ENCODE measurements at places on chromosomes 6 and 20.

DNA sequence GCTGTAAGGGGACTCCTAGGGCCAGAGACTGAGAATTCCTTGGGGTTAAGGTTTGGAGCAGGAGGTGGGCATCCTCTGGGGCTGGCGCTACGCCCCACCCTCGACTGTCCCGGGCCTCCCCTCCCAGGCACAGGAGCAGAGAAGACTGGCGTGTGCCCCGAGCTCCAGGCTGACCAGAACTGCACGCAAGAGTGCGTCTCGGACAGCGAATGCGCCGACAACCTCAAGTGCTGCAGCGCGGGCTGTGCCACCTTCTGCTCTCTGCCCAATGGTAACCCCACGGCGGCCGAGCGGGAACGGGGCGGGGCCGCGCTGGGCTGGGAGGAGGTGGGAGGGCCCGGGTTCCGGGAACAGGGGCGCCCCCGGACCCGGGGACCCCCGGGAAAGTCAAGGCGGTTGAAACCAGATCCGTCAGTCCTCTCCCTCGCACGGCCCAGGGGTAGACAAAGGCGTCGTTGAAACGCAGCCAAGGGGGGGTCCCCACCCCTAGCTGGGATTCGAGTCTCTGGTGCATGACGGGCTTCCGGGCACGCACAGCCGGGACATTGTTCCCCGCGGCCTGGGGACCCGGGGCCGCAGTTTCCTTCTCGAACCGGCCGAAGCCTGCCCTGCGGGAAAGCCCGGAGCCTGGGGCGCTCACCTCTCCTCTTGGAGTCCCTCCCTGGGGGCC is 844 bp downstream of the WFDC2 start:
- DNase-seq, result no peak

DNA sequence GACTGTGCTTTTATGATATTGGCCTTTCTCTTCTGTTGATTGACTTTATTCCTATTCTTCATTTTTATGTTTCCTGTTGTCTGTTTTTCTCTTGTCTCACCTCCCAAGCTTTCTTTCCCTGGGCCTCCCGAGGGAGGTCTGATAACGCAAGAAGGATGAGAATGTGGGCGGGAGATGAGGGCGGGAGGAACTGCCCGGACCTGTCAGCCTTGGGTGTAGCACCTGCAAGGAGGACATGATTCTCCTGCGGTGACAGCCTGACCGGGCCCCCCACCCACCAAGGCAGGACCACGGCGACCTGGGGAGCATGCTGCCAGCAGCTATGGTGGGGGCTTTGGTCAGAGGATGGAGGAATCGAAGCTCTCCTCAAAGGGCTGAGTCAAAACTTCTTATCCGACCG is 86.9 kb downstream of the PLEKHG1 start:
- DNase-seq, result no peak

GRCh38 chr20:4435671-4436455 is 285.8 kb upstream of the PRND start:
- DNase-seq, result no peak

DNA sequence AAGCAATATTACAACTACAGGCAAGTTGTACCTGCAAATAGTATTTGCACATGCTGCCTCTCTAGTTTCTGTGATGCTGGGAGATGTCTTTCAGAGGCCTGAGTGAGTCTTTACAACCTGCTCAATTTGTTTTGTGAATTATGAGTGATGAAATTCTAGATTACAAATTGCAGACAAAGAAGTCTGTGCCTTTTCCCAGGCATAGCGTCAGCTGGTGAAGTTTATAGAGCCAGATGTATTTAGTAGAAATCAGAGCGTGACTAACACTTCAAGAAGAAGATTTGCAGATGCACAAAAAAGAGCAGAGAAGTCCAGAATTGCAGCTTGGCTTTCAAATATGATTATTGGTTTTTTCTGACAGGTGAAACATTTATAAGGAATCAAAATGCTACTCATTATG is 289.9 kb downstream of the PLCB1 start:
- no peak for DNase-seq

- no peak for DNase-seq
Measured at GRCh38 chr20:38377039-38377685, 30.9 kb downstream of the LBP start.

DNA sequence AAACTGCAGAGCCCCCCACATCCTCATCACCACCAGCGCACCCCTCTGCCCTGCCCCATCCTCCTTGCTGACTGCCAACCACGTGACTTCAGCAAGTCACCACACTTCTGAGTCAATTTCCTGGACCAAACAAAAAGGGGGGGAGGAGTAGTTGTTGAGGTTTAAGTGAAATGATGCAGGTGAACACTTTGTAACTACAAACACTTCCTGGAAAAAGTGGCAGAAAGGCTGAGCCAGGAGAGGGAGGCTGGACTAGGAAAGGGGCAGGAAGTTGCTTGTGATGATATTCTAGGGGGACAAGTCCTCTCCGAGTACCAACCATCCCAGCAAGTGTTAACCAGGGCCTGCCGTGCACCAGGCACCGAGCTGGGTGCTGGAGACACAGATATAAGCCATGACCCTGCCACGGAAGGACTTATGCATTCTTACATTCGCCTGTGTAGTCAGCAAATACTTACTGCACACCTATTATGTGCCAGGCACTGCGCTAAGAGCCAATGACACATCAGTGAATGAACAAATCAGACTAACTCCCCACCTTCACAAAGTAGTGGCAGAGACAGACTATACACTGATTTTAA is 67.3 kb downstream of the PREX1 start:
- DNase-seq, result peak; percentile 85

DNA sequence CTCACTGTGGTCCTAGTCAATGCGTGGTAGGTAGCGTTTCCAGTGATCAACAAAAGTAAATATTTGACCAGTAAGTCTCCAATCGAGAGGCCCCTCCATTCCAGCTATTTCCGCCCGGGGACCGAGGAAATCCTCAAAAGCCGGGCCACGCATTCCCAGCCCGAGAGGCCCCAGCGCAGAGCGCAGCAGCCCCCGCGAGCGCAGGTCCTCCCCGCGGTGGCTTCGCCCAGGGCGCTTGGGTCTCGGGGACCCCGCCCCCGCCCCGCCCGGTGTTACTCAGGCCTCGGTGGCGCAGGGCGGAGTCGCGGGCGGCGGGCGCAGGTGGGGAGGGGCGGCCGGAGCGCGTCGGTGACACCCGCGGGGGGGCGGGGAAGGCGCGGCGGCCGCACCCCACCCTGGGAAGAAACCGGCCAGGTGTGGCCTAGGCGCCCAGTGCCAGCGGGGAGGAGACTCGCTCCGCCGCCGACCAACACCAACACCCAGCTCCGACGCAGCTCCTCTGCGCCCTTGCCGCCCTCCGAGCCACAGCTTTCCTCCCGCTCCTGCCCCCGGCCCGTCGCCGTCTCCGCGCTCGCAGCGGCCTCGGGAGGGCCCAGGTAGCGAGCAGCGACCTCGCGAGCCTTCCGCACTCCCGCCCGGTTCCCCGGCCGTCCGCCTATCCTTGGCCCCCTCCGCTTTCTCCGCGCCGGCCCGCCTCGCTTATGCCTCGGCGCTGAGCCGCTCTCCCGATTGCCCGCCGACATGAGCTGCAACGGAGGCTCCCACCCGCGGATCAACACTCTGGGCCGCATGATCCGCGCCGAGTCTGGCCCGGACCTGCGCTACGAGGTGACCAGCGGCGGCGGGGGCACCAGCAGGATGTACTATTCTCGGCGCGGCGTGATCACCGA is at the start of gene DSP:
Gene DSP, plus strand, starts transcription at position 497 of the 890 bp plus-strand sequence. Its CDS starts 245 bp downstream, at position 742.
- DNase-seq, result no peak

DNA sequence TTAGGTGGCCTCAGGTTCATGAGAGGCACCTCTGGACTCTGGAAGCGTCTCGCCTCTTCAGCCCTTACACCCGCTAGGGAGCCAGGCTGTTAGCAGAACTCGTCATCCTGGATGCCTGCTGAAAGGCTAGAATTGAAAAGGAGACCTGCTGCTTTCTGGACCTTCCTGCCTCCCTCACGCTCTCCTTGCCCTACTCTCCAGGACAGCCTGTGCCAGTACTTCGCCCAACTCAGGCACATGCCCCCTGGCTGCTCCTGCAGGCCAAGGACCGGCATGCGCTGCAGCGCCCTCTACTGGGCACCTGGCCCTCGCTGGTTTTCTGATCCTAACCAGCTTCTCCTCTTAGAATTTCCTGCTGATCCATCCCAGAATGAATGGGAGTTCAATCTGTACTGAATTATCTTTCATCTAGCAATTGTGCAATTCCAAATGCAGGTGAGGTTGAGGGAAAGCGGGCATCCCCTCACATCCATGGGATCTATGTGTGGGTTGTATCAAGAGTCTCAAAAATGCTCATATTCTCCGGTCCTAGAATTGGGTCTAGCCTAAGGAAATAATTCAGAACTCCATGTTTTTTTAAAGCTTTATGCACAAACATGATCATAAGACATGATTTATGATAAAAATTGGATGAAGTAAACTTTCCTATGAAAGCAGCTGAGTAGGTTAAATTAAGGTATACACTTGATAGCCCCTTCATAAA is 78.0 kb downstream of the PTPN1 start:
- DNase-seq, result peak; percentile 61

GRCh38 chr6:109743739-109744138 is 52.6 kb downstream of the FIG4 start:
- no peak for DNase-seq

- DNase-seq, result no peak
Measured at GRCh38 chr6:7841781-7842468, 68.7 kb downstream of the TXNDC5 start.

- DNase-seq, result no peak
Measured at GRCh38 chr6:169291646-169292337, 38.1 kb upstream of the THBS2 start.

DNA sequence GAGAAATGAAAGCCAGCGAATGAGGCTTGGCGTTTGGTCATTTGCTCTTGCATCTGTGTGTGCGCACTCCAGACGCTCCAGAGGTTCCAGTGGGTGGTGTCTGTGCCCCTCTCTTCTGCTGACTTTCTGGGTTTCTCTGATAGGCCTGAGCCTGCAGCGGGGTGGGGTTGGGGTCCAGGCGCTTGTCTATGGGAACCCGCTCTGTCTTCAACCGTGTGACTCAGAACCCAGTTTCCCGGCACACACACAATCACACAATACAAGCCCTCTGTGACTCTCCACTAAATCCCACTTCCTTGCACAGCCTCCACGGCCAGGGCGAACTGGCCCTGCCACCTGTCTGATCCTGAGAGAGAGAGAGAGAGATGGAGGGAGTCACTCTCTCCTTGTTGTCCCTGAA is 24.6 kb downstream of the RBM38 start:
- no peak for DNase-seq

DNA sequence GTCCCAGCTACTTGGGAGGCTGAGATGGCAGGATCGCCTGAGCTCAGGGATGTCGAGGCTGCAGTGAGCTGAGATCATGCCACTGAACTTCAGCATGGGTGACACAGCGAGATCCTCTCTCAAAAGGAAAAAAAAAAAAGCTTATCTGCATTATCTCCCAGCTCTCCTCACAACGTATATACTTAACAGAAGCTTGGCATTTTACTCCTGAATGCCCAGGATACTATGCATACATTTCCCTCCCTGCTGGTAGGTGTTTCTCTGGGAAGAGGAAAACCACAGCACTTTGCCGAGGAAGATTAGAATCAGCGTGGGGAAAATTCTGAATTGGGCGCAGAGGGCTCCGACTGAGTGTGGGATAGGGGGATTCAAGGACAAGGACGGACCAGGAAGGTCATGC is 800.6 kb downstream of the DHX35 start:
- DNase-seq, result no peak

- DNase-seq, result no peak
Measured at GRCh38 chr6:26159357-26160273, 72.4 kb downstream of the HFE start.

- DNase-seq, result no peak
Measured at GRCh38 chr6:23875006-23875405, 251.0 kb upstream of the NRSN1 start.

DNA sequence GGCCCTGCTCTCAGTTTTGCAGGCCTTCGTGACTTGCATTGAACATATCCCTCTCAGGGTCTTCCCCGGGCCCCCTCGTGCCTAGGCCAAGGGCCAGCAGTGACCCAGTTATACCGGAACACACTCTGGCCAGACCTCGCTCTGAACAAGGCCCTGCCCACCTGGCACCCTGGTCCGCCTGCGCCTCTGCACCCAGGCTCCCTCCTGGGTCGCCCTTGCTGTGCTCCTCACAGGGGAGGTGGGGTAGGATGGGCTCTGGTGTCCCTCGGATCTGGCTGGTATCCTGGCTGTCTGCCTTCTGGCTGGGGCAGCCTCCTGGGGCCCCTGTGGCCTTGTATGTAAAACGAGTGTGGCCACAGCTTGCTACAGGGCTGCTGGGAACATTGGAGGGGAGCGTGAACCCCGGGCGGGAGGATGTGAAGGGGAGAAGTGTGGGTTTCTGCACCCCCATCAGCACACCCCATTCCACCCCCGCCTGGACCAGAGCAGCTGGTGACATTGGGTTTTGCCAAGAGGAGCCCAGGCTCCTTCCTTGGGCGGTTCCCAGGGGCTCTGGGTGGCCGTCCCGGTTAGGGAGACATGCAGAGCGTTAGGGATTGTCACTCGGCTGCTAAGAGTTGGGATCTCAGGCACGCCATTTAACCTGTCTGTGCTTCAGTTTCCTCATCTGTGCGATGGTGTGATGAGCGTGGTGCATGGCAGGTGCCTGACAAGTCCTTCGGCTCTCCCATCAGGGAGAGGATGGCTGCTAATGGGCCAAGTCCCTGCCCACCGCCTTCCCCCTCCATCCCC is 17.5 kb downstream of the SRC start:
- DNase-seq, result no peak

- peak; percentile 60 for DNase-seq
Measured at GRCh38 chr6:42166444-42167141, 6.6 kb upstream of the GUCA1A start.

GRCh38 chr6:90369024-90369519 is 72.4 kb upstream of the BACH2 start:
- no peak for DNase-seq

DNA sequence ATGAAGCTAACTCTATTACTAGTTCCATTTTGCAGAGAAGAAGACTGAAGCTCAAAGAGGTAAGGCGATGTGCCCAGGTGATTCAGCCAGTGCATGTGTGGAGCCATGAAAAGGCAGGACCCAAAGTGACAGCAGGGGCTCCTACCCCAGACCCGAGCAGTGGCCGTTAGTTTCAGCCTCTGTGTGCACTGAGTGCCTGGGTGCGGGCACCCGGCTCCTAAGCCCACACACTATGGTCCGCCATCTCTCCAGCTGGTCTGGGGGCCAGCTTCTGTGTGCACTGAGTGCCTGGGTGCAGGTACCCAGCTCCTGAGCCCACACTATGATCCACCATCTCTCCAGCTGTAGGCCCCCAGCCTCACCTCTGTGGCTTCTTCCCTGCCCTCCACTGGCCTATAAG is 123.5 kb upstream of the CST7 start:
- DNase-seq, result no peak

DNA sequence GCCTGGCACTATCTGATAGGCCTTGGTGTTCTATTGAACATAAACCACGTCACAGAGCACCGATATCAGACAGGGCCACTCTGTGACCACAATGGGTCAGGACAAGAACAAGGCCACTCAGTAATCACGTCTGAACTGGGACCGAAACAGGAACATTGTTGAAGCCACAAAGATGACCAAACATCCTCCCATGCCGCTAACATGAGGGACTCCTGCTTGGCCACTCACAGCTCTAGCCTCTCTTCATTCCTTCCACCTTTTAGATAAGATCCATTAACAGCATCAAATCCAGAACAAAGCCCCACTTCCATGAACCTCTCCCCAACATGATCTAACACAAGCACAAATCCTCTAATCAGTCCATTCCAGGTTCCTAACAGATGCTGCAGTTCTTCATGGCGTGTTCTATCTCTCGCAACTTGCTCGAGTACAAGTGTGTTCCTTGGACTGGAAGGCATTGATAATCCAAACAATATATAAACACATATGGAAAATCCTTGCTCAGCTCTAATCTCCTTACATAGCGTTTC is 7.4 kb downstream of the SIRT5 start:
- no peak for DNase-seq
